ENCODE measurements at places on chromosomes 3 and 15. TPM values are rescaled to one million over a fixed set of nuclear protein-coding genes. Genes with fewer than 3 reads are reported as not detected.
A peak's percentile ranks its signal among the peaks of the same experiment; 100 is the strongest.

DNA sequence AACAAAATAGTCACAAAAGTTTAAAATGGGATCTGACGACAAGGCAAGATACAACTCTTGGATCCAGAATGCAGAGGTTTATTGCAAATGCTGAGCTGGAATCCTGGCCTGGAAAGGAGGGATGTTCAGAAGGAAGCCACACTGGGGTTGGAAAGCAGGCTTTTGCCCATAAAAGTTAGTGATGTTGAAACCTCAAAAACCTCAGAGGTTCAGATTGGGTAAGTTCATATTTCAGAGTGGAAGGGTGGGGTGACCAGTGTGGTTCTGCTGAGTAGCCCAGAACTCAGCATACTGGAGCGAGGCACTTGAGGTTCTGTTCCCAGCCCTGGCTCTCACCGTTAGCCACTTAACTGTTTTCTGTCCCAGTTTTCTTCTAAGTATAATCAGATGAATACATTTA is 114.0 kb upstream of the OSTN start:
- no peak for DNase-seq

GRCh38 chr15:47196048-47196447 is 521.3 kb upstream of the SEMA6D start:
- peak; percentile 83 for DNase-seq

Gene TMOD2
- 0.32 TPM for polyA plus RNA-seq

DNA sequence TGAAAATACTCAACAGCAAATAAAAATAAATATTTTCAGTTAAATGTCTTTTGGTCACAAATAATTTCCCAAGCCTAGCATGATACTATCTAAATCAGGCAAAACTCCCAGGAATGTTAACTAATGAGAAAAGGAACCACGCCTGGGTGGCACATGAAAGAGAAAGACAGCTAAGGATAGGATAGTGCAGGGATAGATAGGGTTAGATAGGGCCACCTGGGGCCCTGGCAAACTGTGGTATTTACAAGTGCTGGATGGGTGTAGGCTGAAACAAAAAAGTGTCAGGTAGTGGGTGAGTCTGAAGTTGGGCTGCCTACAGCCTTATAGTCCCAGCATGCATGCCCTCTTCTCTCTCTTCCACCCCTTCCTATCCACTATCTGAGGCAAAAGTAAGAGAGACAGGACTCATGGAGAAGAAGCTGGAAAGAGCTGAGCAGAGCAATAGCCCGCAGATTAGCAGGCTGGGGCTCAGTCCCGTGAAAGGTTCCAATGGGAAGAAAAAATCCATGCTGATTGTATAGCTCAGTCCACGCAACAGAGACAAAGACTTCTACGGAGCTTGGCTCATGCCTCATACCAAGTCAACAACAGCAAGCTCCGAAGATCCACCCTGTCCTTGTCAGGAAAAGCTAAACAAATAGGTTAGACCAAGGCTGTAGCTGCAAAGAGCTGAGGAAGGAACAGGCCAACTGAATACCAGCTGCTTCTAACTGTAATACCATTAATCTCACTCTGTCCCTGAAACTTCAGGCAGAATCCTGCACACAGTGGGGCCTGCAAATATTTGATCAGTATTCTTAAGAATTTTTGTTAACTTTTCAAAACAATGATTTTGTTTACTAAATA is 342.1 kb upstream of the ATP11B start:
- DNase-seq = no peak

- DNase-seq = no peak
These were observed 775.0 kb downstream of the SQOR start for GRCh38 chr15:46409841-46410301.

GRCh38 chr15:67794832-67795574 is 30.3 kb upstream of the SKOR1 start:
- no peak for DNase-seq

Gene USP50
- polyA plus RNA-seq = not detected

DNA sequence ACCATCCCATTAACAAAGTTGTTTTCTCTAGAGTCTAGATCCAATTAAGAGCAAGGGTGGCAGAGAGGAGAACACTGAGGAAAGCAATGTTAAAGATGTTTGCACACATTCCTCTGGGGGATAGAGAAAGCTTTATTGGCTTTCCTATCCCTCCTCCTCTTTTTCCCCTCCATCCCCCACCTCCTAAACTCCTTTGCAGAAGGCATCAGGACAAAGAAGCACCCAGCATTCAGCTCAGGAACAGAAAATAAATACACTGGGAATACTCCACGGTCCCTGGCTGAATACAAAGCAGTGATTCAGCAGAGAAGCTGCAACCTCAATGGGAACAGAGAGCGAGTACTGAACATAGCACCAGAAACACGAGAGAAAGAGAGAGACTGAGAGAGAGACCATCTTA is 21.9 kb downstream of the LSAMP start:
- no peak for DNase-seq

Gene NDN
- 23.1 TPM for polyA plus RNA-seq

Gene BOC
- 0.10 TPM for polyA plus RNA-seq

Gene MCF2L2
- polyA plus RNA-seq = 0.15 TPM

- DNase-seq = no peak
These were observed 57.4 kb downstream of the ANXA2 start for GRCh38 chr15:60340207-60340921.

DNA sequence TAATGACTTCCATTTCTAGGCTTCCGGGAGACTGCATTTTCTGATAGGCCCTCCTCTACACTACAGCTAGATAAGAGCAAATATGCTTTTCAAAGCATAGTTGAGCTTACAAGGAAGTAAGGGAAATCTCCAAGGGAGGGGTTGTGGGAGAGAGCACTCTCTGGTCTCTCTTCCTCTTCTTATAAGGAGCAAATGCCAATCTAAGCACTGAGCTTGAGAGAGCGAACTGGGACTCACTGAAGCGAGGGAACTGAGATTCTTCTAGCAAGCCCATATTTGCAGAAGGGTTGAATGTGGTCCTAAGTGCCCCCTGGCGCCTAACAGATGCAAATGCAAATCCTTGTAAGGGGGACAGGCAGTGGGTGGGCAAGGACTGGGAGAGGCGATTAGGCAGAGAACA is 164.8 kb downstream of the ERC2 start:
- DNase-seq = peak; percentile 91

Gene RAB6B
- polyA plus RNA-seq = 2.1 TPM

Gene IQCF5
- polyA plus RNA-seq = not detected

GRCh38 chr3:28057539-28057938 is 183.9 kb upstream of the CMC1 start:
- no peak for DNase-seq

Gene NR1I2
- polyA plus RNA-seq = 0.03 TPM

- no peak for DNase-seq
These were observed 117.1 kb downstream of the TPRA1 start for GRCh38 chr3:127473244-127474024.

DNA sequence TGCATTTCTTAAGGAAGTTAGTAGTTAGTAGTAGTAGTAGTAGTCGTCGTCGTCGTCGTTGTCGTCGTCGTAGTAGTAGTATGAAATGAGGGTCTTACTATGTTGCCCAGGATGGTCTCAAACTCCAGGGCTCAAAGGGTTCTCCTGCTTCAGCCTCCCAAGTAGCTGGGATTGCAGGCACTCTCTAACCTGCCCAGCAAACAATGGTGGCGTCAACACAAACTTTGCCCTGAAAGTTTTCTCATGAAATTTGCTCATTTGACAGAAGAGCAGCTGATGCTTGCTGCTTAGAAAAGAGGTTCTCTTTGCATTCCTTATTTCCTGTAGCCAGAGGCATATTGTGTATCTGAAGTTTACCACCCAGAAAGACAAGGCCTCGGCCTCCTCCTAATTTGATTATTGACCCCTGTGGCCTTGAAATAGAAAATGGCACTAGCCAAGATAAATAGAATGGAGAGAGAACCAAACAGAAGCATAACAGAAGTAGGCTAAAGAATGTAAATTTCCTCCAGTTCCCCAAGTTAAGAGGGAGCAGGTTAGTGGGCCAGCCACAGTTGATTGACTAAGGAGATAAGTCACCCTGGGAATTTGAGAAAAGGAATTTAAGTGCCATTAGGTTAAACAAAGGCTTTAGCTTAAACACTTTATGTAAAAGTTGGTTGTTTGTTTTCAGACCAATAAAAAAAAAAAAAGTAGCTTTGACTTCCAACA is 166.2 kb upstream of the ROBO2 start:
- DNase-seq = no peak

DNA sequence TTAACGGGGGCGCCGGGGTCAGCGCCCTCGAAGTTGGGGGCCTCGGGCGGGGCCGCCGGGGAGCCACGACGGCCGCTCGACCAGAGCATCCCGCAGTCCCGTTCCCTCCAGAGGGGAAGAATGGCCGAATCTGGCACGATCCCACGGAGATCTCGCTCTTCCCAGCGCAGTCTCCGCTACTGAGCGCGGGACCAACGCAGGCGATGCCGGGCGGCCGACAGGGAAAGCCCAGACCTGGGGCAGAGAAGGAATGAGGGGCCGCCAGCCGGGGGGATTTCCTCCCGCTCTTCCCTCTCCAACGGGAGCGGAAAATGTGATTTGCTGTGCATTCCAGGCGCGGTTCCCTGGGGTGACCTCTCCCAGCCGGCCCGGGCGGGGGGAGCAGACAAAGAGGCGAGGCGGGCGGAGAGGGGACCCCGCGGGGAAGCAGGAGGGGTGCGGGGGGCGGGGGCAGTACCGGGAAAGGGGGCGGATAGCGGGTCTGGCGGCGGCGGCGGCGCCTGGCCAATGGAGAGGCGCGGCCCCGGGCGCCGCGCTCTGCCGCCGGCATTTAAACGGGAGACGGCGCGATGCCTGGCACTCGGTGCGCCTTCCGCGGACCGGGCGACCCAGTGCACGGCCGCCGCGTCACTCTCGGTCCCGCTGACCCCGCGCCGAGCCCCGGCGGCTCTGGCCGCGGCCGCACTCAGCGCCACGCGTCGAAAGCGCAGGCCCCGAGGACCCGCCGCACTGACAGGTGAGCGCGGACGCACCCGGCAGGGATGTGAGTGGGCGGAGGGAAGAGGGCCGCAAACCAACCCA is at the start of gene GREM1:
Gene GREM1, plus strand, starts transcription at position 579 of the 801 bp plus-strand sequence. CDS start 12,687 bp downstream, outside the sequence.
- DNase-seq = no peak

- DNase-seq = no peak
These were observed 99.2 kb downstream of the SLMAP start for GRCh38 chr3:57855281-57855680.

DNA sequence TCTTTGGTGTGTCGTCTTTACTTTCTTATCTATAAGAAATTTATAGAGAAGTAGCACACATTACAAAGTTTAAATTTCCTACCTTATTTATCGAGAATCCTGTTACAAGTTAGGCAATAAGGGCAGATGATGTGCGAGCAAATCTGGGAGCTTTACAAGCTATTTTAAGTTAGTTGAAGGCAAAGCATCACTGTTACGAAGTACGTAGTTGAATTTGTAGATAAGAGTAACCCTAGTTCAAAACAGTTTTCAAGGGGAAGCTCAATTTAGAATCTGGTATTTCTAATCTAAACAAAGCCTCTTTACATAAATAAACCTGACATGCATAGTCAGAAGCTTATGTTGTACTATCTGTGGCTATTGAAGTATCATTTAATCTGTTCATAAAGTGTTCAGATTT is 8.4 kb downstream of the KBTBD8 start:
- no peak for DNase-seq

DNA sequence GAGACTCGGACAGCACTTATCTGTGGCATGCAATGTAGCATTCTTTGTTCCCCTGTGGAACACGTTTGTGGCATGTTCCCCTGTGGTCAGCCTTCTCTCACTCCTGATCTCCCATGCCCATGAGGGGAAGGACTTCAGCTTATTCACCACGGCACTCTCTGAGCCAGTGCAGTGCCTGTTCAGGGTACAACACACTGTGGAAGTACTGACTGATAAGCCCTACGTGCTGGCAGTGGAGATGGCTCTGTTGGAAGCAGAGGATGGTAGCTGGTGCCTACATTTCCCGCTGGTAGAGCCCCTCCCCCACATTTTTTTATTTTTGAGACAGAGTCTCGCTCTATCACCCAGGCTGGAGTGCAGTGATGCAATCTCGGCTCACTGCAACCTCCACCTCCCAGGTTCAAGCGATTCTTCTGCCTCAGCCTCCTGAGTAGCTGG is 43.5 kb upstream of the ETV5 start:
- DNase-seq = no peak

Gene DISP2
- polyA plus RNA-seq = 0.10 TPM

Gene WDR93
- polyA plus RNA-seq = 0.07 TPM

- DNase-seq = peak; percentile 13
These were observed 525.1 kb upstream of the GOLIM4 start for GRCh38 chr3:168620854-168621253.

DNA sequence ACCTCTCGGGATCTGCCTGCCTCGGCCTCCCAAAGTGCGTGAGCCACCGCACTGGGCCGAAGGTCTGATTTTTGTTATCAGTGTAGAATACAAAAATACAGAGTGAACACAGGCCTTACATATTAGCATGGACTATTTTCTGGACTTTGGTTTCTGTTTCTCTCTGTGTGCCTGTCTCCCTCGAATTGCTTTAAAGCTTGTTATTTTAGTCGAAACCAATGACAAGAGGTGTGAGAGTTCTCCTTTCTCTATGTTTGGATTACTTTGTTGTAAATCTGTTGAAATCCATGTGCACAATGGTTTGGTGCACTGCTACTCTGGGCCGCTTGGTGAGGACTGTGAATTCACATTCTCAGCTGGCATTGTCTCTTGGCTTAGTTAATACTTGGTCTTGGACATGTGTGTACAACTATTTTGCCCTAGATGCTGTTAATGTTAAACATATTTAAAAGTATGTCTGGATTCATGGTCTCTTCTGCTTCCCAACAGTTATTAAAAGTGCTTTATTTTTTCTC is 23.9 kb downstream of the MED12L start:
- no peak for DNase-seq

DNA sequence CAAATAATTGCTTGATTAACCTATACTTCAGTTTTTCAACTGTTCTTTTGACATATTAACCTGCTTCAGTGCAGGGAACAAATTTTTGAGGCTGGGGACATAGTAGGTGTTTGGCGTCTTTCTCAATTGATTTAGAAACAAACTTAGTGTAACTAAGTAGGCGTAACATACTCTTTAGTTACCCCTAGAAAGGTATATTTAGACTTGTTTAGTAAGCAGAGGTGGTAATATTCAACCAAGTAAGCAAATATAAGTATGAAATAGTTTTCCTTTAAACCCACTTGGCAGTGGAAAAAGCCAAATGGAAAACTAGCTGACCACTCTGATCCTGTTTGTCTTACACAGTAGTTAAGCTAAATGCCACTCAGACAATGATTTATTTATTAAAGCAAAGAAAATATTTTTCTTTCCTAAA is 113.2 kb downstream of the MBNL1 start:
- no peak for DNase-seq

Gene NRG4
- polyA plus RNA-seq = not detected

Gene VEPH1
- 36.7 TPM for polyA plus RNA-seq

Data from endothelial cell of umbilical vein (primary cell).